ENCODE measurements at places on chromosomes 16 and 17.

GRCh38 chr17:4249452-4250029 is 14.2 kb downstream of the ANKFY1 start:
- DNase-seq, result peak; percentile 78

DNA sequence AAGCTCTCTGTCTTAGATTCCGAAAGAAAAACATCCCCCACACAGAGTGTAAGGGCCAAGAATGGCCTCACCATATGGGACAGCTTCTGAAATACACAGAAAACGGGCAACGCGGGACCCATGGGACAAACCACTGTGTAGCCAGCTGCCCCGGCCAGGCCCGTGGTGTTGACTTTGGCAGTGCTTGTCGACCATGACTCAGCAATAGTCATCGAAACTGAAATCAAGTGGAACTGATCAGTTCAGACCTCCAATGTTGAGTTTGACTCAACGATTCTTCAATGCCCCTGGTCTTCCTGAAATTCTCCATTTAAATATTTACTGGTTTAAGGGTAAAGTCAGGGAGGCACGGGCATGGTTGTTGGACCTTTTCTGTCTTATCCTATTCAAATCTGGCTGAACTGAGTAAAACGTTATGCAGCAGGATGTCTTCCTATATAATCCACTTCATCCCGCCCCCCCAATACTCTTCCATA is 27.5 kb downstream of the ZFHX3 start:
- peak; percentile 84 for DNase-seq

GRCh38 chr16:89805136-89805905 is 11.1 kb downstream of the FANCA start:
- DNase-seq, result no peak

- no peak for DNase-seq
Measured at GRCh38 chr16:76579277-76579922, 302.2 kb downstream of the CNTNAP4 start.

GRCh38 chr17:16879686-16880085 is 92.2 kb downstream of the TNFRSF13B start:
- no peak for DNase-seq

GRCh38 chr16:67563708-67564468 is 1.6 kb downstream of the CTCF start:
- peak; percentile 47 for DNase-seq

- peak; percentile 32 for DNase-seq
Measured at GRCh38 chr16:72961115-72961832, 86.7 kb downstream of the ZFHX3 start.

DNA sequence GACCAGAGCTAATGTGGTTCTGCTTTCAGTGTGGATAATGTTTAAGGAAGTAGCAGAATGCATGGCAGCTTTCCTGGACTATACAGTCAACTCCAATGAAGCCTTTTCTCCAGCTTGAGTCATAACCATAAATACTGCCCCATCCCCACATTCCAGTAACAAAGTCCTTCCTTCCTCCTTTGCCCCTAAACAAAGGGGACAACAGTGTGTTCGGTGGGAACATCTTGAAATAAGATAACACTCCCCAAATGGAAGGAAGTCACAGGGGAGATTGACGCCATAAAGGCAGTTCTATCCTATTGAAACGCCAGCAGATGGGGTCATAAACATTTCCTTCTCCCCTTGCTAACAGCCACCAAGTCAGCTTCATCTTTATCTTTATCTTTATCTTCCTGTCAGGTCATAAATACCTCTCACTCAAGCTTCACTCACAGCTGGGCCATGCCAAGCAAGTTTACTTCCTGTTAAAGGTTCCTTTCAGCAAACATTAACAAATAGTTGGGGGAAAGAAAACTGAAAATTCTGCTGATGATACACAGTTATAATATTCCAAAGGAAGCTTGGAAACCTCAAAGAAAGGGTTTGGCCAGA is 136.7 kb downstream of the SNX11 start:
- DNase-seq, result peak; percentile 92

- DNase-seq, result no peak
Measured at GRCh38 chr17:48134912-48135480, 27.4 kb downstream of the SNX11 start.

DNA sequence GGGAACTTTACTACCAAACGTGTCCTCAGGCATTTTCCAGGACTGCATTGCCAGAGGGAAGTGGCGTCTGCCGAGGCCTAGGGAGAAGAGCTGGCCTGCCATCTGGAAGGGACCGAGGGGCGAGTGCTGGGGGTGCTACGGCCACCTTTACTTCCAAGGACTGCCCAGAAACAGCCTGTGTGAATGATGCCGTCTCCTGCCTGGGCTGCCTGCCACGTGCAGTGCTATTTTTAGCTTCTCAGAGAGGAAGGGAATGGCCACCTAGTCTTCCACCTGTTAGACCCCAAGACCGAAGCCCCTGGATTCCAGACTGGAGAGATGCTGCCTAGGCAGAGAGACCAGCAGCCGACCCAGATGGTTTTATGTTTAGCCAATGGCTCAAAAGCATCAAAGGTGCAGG is 57.2 kb downstream of the VAC14 start:
- no peak for DNase-seq

DNA sequence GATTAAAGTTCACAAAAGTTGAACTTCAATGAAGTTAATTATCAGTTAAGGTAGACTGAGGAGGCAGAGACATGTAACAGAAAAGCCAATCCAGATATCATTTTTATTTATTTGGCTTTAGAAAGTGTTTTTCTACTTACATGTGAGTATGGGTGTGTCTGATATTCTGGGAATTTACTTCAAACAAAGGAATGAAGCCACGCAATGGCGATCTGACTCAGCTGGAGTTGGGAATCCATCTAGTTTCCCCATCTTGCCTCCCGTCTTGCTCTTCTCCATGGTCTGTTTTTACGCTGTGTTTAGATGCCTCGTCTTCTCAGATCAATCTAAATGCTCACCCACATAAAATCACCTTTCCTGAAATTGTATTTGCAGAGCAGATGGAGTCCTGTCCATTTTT is 1.7 kb upstream of the KCNJ16 start:
- peak; percentile 18 for DNase-seq

DNA sequence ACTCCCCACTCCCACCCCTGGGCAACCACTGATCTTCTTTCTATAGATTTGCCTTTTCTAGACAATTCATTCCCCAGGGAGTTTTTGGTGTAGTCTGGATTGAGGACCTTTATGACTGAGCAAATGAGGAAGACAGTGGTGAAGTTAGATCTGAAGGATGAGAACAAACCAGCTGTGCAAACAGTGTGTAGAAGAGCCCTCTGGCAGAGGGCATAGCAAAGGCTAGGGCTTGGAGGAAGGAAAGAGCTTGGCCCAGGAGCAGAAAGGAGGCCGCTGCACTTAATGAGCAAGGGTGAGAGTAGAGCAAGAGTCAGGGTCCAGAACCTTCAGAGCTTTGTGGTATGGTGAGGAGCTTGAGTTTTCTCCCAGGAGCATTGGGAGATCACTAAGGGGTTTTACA is 352.7 kb downstream of the CA10 start:
- DNase-seq, result no peak

DNA sequence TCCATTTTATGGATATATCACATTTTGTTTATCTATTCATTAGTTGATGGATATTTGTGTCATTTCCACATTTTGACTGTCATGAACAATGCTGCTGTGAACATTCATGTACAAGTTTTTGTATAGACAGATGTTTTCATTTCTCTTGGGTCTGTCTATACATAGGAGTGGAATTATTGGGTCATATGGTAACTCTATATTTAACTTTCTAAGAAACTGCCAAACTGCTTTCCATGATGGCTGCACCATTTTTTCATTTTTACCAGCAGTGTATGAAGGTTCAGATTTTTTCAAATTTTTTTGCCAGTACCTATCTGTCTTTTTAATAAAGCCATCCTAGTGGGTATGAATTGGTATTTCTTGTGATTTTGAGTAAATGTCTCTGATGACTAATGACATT is 15.5 kb downstream of the NFAT5 start:
- DNase-seq, result no peak

DNA sequence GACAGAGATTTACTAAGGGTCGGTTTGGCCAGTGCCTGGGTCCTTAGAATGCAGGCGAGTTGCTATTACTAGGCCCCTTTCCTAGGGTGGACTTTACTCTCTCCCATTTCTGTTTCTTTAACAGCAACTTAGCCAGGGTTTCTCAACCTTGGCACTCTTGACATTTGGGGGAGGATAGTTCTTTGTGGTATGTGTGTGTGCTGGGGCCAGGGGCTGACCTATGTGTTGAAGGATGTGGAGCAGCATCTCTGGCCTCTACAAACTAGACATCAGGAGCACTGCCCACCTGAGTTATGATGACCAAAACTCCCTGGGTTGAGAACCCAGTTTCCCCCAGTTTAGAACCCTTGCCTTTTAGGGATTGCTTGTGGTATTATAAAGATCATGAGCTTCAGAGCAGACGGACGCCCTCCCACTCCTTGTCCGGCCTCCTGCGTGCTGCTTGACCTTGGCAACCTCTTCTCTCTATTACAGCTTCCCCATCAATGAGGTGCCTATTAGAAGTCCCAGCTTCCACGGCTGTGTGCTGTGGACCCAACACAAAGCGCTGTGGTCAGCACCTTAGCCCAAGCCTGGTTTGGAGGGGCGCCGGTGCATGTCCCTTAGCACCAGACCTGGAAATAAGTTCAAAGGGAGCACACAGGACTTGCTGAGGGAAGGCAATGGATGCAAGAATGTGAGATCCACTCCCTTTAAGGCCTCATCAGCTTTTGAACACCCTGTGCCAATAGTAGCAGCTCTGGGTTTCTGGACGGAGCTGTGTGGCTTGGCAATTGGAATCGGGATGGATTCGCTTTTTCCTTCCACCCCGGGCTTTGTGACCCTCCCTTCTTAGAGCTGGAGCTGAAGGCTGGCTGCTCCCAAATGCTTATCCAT is 239.2 kb upstream of the MAF start:
- no peak for DNase-seq

DNA sequence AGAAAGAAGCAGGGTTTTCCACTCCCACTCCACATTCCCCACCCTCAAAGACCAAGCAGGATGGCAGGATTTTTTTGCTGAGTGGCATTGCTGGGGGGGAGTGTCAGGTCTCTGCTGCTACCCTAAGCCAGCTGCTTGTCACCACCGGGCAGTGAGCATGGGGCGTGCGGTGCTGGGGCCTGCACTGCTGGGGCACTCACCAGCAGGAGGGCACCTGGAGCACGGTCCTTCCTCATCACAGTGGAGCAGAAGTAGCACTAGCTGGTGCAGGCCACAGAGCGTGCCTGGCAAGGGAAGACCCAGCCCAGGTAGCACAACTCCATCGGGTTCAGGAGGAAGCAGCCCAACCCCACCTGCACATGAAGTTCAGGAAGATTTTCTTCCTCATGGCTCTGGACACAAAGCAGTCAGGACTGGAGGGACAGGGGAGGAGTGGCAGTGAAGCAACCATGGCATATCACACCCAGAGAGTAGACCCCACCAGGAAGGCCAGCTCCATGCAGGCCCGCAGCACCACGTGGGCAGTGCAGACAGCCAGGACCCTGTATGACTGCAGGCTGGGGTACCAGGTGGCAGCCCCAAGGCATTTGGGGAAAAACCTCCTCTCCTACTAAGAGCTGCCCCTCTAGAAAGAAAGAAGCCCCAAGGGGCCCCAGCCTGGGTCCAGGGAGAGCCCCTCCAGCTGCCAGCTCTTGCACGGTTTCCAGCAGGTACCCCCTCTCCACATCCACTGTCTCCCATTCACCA is 16.7 kb upstream of the MYO18A start:
- DNase-seq, result no peak

GRCh38 chr17:42153919-42154742 is 658 bp downstream of the RAB5C start:
- DNase-seq, result no peak

- DNase-seq, result no peak
Measured at GRCh38 chr17:57645950-57646665, 99.0 kb downstream of the CCDC182 start.

DNA sequence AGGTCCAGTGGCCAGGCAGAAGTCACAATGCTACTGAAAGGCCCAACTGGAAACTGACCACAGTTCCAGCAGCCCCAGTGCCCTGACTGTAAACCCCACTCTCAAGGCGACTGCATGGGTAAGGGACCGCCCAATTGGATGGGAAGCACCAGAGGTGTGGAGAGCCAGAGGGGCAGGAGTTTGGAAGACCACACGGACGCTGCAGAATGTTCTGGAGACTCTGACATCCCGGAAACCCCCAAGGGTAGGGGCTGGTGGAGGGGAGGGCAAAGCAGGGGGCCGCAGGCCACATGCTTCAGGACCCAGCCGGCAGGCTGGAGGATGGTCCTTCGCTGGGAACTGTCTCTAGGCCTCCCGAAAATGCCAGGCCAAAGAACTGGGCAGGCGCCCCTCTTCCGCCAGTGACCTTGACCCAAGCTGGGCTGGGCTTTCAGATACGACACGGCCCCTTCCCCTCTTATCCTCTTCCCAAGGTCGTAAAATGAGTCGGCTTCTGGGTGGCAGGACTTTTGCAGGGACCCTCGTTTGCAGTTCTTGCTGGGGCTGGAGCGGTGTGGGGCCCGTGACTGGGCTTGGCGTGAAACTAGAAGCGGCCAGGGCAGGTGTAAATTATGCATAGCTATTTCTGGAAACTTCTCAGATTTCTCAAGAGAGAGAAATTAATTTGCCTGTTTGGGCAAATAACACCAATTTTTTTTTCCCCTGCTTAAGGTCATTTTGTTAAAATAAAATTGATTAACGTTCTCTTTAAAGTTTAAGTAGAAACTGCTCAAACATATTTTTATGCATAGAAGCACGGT is 110.2 kb downstream of the C16orf78 start:
- no peak for DNase-seq

DNA sequence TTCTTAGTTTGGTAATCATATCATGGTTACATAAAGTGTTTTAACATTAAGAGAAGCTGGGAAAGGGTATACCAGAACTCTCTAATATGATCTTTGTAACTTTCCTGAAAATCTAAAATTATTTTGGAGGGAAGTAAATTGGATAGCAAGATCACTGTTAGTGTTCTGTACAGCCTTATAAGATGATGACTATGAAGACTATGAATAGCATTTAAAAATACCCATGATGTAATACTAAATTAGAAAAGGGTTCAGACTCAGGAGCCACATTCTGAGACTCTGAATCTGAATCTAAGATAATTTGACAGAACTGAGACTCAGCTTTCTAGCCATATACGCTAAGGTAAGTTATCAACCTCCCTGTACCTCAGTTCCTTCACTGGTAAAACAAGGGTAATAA is 208.0 kb upstream of the C17orf78 start:
- DNase-seq, result no peak

DNA sequence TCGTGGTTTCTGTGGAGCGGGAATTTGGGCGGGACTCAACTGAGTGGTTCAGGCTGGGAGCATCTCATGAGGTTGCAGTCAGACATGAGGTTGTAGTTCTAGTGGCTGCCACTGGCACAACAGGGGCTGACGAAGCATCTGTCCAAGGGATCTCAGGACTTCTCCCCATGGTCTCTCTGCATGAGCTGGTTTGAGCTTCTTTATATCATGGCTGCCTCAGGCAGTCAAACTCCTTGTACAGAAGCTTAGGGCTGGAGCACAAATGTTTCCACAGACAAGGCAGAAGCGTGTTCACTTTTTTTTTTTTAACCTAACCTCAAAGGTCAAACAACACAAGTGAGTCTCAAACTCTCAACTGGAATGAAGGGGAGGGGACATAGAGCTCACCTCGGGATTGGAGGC is 243.3 kb downstream of the MSI2 start:
- DNase-seq, result peak; percentile 21

- DNase-seq, result no peak
Measured at GRCh38 chr16:72987480-72987901, 60.4 kb downstream of the ZFHX3 start.

GRCh38 chr17:81499601-81499970 is 13.0 kb downstream of the ACTG1 start:
- no peak for DNase-seq

All from A549 (cell line).